AG04450 (cell line): ENCODE measurements at places on chromosomes 4 and X.

DNA sequence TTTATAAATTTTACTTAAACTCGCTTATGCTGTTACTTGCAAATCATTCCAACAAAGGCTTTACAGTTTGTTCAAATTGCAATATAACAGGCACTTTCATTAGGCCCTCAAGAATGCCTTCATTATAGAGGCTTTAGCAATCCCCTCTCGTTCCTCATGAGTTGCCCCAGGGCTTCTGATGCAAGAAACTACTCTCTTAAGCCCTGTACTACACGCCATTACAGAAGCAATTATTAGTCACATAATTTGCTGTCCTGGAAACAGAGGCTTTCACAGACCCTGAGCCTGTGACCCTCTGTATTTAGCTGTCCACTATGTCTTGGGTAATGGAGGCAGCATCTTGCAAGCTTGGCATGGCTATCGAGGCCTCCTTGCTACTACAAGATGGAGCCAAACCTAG, 965.9 kb upstream of the DIAPH2 start:
- no peak for DNase-seq

DNA sequence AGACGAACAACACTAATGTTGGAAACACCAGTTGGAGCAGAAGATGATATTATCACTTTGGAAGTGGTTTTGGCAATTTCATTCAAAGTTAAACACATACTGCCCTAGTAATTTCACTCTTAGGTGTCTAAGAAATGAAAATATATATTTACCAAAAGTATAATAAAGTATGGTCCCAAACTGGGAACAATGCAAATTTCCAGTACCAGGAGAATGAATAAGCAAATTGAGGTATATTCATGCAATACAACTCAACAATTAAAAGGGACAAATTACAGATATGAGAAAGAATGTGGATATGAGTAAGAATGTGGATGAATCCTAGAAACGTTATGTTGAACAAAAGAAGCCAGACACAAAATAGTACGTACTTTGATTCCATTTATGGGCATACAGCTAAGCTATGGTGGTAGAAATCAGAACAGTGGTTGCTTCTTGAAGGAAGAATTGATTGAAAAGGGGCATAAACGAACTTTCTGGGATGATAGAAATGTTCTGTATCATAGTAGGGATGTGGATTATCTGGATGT, 10.0 kb downstream of the ELMOD2 start:
- no peak for DNase-seq

DNA sequence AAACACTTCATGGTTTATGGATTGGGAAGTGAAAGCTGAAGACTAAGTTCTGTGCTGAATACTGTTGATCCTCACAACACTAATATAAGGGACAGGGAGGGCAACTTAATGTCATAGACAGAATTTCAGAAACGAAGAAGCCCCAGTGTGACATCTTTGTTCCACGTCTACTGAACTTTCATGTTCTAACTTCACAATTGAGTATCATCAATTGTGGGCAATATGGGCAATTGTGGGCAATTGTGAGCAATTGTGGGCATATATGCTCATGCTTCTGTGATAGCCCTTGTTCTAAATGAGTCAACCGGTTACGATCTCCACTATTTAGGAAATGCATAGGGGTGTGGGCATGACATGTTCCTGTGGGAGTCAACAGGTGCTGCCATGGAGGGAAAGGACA, 33.7 kb downstream of the CYBB start:
- no peak for DNase-seq

GRCh38 chrX:37078434-37078703, 70.2 kb downstream of the FAM47C start:
- DNase-seq = no peak

- no peak for DNase-seq
Observed at GRCh38 chr4:69522554-69522953, 26.8 kb upstream of the UGT2B4 start.

GRCh38 chrX:1885116-1885515, 270.3 kb downstream of the ASMT start:
- DNase-seq = no peak

- no peak for DNase-seq
Observed at GRCh38 chrX:13937370-13938050, 92.2 kb downstream of the GEMIN8 start.

DNA sequence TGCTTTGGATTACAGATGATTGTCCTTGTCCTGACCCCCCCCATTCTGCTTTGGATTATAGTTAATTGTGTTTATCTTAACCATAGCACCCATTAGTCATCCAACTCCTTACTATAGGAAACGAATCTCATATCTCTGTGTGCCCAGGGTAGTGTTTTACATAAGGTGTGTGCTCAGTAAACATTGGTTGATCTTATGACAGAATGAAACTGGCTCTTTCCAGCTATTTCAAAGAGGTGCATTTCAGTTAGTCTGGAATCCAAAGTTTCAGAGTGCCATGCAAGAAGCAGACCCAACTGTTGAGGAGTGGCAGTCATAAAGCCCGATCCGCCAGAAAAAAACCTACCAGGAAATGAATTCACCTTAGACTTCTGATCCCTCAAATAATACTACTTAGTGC, 14.7 kb downstream of the TRIM2 start:
- DNase-seq = no peak

DNA sequence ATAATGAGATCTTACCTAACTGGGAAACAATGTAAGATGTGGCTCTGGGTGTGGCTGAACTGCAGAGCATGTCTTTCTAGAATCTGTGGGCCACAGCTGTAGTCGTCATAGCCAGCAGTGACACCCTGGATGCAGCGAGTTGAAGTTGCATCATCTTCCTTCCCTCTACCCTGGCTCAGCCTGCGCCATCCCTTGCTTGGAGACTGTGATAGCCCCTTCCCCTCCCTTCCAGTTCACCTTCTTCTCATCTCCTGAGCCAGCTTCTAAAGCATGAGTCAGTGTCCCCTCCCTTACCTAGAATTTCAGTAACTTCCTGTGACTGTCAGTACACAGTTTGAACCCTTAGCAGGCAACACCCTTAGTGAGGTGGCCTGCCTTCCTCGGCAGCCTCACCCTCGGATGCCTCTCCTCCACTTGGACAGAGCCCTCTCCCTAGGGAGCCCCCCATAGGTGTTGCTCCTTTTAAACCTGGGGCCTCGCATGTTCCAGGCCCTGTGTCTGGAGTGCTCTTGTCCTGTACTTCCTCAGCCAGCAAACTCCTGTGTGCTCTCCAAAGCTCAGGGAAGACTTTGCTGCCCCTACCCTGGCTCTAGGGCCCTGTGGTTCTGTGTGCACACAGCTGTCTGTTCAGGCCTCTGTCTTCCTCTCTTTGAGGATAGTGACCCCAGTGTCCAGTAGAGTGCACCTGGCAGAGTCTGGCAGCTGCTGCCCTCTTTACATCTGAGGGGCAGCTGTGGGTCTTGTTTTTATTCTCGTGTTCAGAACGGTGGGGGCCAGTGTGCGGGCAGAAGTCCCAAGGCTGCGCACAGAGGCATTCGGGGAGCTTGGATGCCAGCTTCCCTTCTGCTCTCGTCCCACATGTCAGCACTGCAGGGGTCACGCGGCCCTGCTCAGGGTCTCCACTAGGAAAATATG, 43.7 kb upstream of the TADA2B start:
- DNase-seq = no peak

DNA sequence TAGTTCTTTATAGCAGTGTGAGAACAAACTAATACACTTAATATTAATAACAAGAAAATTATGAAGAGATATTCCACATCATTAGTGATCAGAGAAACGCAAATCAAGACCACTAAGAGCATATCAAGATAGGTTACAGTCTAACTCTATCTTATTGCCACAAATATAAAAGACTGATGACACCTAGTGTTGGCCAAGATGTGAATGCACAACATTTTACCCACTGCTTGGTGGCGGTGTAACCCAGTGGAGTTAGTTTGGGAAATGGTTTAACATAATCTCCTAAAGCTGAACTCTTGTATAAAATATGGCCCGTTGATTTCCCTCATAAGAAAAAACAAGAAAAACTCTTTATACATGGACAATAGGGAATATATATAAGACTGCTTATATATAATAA, 92.4 kb downstream of the SLITRK2 start:
- DNase-seq = no peak

DNA sequence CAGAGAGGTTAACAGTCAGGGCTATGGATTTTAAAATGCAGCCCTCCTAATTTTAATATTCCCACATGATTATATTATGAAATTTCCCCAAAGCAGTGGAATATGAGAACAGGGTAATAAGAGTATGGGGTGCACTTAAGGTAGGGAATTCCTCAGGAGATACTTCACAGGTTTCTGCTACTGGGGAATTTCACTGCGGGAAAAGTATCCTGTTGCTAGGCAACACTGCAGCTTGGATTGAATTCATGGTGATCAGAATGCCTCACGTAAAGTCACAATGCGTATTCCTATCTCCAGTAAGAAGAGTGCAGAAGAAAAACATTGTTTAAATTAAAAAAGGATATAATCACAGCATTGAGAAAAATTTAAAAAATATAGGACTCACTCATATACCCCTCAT, 398.1 kb upstream of the RPS6KA3 start:
- DNase-seq = no peak

GRCh38 chrX:16076834-16077233, 46.5 kb upstream of the GRPR start:
- no peak for DNase-seq

DNA sequence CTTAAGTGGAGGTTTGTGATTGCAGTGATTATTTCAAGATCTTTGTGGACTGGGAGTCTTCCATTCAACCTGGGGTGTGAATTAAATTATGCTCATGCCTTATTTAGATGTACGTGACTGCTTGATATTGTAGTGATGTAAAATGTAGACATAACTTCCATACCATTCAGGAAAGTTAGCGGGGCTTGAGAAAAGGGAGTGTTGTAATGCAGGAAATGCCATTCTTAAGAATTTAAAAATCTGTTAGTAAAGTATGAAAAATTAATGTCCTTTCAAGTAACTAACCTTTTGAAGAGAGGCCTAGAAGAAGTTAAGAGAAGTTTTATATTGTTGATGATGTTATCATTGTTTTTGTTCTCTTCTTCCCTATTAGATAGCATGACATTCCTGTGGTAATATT, 318.2 kb downstream of the CCSER1 start:
- DNase-seq = no peak

- no peak for DNase-seq
Observed at GRCh38 chr4:180541678-180542077, 1701.5 kb upstream of the TENM3 start.

GRCh38 chr4:38504396-38504715, 159.6 kb upstream of the KLF3 start:
- no peak for DNase-seq

GRCh38 chrX:112849016-112849415, 8.4 kb upstream of the AMOT start:
- DNase-seq = no peak

- DNase-seq = no peak
Observed at GRCh38 chr4:144518181-144518895, 127.6 kb upstream of the HHIP start.

GRCh38 chr4:85050736-85051135, 84.2 kb upstream of the WDFY3 start:
- DNase-seq = no peak

GRCh38 chr4:187006189-187006618, 282.5 kb upstream of the FAT1 start:
- peak; percentile 55 for DNase-seq

GRCh38 chr4:129966175-129966574, 870.2 kb downstream of the C4orf33 start:
- DNase-seq = no peak

GRCh38 chr4:2245057-2245786, 3.3 kb upstream of the HAUS3 start:
- no peak for DNase-seq

GRCh38 chr4:180564026-180564425, 1679.2 kb upstream of the TENM3 start:
- DNase-seq = no peak

- DNase-seq = no peak
Observed at GRCh38 chrX:23902419-23902818, 5.3 kb downstream of the APOO start.

GRCh38 chr4:16194214-16194613, 32.1 kb downstream of the TAPT1 start:
- no peak for DNase-seq

DNA sequence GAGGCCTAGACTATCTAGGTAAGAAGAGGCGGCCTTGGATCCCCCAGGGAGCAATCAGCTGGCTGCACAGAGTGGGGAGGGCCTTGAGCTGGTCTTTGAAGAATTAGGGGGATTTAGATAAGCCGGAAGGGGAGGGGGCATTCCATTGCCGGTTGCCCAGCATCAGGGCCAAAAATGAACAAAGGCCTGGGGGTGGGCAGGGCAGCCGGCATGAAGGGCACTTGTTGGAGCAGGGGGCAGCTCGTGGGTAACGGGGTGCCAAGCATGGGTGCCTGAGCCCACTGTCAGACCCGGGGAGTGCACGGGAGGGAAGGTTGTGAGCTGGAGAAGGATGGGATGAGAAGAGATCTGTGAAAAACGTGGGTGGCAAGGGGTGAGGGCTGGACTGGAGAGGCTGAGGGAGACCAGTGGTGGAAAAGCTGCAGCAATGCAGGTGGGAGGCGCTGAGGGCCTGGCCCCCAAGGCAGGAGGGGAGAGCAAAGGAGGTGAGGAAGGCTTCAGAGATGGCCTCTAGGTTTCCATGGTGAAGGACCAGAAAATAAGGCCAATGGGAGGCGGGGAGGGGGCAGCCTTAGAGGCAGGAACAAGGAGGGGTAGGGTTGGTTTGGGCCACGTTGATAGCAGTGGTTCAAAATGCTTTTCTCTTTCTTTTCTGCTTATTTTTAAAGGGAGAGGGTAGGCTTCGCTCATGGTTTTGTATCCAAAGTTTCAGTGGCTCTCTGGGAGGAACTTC, 8.6 kb downstream of the KLF3 start:
- no peak for DNase-seq

DNA sequence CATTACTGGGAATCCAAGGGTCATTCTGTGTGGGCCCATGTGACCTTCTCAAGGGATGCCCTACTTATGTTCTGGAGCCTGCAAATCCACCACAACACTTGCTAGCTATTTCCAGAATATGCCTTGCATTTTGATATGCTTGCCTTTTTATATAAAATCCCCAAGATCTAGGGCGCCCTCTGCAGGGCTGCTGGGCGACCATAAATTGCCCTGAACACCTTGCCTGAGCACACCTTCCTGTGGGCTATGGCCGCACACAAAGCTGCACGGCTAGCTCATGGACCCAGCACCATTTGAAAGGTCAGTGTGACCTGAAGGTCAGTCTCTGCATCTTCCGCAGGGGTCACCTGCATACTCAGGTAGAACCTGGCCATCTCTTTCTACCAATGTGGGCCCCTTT, 311.7 kb downstream of the NLGN4X start:
- DNase-seq = no peak

DNA sequence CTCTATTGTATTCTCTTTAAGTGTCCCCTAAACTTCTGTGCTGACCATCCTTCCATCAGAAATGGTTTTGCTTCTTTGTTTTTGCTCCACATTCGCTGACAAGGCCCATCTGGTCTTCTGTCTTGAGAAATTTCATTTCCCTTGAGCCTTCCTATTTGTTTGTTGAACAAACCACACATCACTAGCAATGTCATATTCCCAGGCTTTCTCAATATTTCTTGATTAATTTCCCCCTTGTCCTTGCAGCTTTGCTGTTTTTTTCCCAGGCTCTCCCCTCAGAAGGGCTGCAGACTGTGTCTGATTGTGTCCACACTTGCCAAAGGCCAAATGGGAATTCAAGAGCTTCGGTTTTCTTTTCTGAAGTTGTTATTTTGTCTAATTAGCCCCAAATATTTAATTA, 158.9 kb downstream of the MID1IP1 start:
- no peak for DNase-seq
